Gastrocnemius medialis (tissue), 4 donors: ENCODE measurements at places on chromosomes 1 and 21. TPM values are rescaled to one million over a fixed set of nuclear protein-coding genes. Genes with fewer than 3 reads are reported as not detected.

The MED8 gene
- 30.8 TPM for total RNA-seq

DNA sequence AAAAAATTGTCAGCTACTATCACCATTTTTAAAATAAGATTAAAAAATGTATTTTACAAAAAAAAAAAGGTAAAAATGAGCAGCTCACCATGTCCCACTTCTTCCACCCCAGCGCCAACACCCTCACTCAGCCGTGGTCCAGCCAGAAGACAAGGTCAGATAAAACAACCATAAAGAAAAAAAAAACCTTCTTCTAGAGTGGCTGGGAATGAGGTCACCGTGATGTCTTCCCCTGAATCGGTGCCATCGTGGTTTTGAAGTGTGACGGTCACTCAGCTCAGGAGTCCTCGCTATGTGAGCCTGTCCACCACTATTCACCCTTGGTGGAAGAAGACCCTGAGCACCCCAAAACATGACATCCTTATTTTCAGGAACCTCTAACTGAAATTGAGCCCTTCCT is 38.1 kb downstream of the B3GALT5 start:
- no peak for DNase-seq

DNA sequence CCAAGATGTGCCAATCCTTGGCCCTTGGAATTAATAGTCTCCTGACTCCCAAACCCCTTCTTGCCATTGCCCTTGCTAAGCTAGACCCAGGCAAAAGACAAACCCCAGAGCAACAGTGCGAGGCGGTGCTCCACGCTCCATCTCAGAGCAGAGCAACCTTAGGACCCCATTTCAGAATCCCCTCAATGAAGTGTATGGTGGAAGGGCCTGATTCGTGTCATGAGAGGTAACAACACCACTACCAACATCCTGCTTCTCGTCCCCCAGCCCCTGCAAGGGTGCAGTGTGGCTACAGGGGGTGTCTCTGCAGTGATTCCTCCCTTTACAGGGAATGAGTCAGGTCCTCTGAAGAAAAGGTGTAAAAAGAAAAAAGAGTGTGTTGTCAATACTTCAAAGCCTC is 103.9 kb upstream of the IRF2BP2 start:
- no peak for DNase-seq

GRCh38 chr1:51936531-51936930 is 54.0 kb downstream of the RAB3B start:
- DNase-seq, result no peak

DNA sequence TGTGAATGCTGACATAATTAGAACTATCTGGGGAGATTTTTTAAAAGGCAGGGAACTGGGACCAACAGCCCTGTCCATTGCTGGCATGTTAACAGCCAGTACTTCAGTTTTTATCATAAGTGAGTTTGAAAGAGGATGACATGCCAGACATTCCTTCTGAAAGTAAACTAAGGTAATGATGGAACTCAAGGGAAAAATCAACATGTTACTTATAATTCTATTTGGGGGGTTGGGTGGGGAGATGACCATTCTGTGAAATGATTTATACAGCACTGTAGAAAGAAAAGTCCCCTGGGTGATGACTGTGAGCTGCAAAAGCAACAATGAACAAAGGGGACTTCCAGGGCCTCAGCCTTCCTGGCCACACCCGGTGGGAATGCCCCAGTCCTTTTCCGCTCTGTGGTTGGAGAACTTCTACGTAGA is 5.4 kb upstream of the LAMC2 start:
- peak; percentile 22 for DNase-seq

DNA sequence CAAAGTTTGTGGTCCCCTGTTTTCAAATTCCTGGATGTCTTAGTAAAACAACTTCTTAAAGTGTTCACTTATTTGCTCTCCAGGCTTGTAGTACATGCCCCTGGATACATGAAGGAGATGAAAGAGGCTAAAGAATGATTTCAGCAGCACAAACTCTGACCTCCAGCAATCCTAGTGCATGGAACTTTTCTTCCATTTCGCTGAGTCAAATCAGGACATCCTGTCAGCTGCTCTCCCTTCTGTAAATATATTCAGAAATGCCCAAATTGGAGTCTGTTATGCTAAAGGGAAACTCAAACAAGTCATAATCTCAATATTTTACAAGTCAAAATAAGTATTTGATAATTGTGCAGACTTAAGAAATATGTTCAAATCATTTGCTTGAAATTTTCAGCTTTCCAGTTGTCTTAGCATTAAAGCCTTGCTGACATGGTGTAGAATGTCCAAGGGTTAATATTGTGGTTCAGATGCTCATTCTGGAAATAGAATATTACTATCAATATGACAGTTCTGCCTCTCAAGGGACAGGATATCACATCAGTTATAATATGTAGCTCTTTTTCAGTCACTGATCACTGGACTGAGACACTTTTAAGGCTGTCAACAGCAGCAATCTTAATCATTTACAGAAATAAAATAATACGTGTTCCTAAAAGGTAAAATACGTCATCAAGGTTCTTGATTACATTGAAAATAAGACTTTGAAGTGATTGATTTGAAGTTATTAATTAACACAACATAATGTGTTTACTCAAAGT is 1157.3 kb downstream of the PLA2G4A start:
- DNase-seq, result no peak

DNA sequence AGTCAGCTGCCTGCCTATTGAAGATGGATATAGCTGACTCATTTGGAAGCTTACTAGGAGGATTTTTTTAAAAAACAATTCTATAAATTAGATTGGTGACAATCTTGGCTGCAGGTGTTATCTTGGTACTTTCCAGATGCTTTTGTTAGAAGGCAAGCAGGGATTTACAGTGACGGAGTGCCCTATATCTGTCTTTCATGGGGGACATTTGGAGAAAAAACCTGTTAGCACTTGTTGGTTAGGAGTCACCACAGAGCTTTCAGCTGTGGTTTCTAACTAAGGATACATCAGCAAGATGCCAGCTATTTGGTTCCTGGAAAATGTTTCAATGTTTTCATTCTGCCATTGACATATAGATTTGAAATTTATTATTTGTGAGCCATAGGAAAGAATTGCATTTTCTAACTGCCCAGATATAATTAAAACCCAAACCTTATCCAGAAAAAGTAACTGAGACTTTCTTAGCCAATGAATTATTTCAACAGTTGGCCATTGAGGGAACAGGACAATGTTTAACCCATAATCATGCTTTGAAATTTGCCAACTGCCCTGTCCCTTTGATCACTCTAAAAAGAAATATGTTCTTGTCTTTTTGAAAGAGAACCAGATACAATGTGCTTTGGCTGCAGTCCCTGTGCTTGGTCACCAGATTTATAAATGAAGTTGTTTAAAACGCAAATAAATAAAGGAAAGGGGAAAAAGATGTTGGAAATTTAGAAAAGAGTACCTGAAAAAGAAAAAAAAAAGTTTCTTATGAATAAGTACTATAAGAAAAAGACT is 761.0 kb upstream of the CXADR start:
- no peak for DNase-seq
